ENCODE measurements at places on chromosomes 7 and 10. TPM values are rescaled to one million over a fixed set of nuclear protein-coding genes. Genes with fewer than 3 reads are reported as not detected.

CALHM1 gene
- not detected for total RNA-seq

FZD8 gene
- total RNA-seq: 10.0 TPM

GATAD1 gene
- 56.1 TPM for total RNA-seq

SMKR1 gene
- not detected for total RNA-seq

CAV1 gene
- total RNA-seq: 295 TPM

GRCh38 chr10:5188358-5188757 is 3.4 kb upstream of the AKR1C8 start:
- DNase-seq: no peak
- no peaks in the 10 kb centered on the region for H3K4me1 ChIP-seq
- H3K27me3 ChIP-seq: no peaks in the 10 kb centered on the region

DNA sequence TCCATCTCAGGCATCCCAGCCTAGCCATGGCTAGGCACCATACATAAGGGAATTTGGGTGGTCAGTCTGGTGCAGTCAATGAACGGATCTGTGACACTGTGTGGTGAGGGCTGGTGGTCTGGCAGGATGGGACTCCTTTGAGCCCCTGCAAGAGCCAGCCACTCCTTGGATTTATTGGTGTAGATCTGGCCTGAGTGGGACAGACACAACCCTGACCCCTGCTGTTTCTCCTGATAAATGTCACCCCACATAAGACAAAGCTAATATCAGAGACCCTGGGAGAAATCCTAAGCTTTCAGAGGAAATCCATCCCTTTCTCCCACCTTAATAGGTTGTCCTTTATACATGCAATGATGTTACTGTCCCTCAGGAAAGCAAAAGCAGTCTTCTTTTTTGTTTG is 2.3 kb downstream of the FBXO24 start:
- peaks cover 17% of the 10 kb centered on the region for H3K4me1 ChIP-seq
- H3K27ac ChIP-seq: no peak overlapping the region
- no peak for DNase-seq
- no peak overlapping the region for H3K4me3 ChIP-seq
- no peaks in the 10 kb centered on the region for H3K27me3 ChIP-seq
- no peaks in the 10 kb centered on the region for H3K36me3 ChIP-seq

- no peaks in the 10 kb centered on the region for H3K36me3 ChIP-seq
- H3K4me3 ChIP-seq: no peak overlapping the region
- peaks cover 15% of the 10 kb centered on the region for H3K4me1 ChIP-seq
- no peak overlapping the region for H3K27ac ChIP-seq
- DNase-seq: no peak
Measured at GRCh38 chr7:26593896-26594295, 270.5 kb downstream of the SKAP2 start.

DNA sequence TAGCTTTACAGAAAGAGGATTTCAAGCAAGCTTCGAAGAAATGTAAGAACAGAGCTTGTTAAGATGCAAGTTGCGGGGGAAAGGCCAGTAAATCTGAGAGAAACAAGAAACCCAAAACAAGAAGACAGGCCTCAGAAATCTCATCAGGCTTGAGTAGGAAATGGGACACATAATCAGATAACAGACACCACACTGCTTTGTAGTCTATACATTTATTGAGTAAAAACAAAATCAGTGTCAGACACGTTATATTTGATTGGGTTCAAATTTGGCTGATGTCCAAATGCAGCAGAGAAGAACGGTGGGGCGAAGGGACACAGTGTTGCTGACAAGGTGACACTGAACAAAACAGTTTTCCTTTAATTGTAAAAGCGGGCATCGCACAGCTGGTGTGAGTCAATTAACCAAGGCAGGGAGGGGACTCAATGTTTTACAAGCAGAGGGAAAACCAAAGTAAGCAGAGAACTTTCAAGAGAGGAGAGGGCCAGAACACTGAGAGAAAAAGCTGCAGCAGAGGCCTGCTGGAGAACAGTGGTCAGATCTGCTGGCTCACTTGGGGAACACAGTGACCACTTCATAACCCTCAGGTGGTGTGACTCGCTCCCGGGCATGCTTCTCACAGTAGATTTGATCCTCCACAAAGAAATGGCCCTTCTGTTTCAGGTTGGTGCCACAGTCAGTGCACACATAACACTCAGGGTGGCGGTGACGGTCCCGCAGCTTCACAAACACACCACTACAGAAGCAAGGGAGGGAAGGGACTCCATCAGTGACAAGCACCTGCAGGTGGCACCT is 43.5 kb downstream of the ACSM6 start:
- H3K27ac ChIP-seq: no peak overlapping the region
- peaks cover 32% of the 10 kb centered on the region for H3K36me3 ChIP-seq

- no peaks in the 10 kb centered on the region for H3K27me3 ChIP-seq
- peak overlapping the region; percentile 76 for H3K4me3 ChIP-seq
- peaks cover 51% of the 10 kb centered on the region for H3K36me3 ChIP-seq
- DNase-seq: no peak
- H3K27ac ChIP-seq: peak overlapping the region; percentile 94
- peaks cover 27% of the 10 kb centered on the region for H3K4me1 ChIP-seq
Measured at GRCh38 chr7:101216860-101217387, 457 bp downstream of the PLOD3 start.

DNA sequence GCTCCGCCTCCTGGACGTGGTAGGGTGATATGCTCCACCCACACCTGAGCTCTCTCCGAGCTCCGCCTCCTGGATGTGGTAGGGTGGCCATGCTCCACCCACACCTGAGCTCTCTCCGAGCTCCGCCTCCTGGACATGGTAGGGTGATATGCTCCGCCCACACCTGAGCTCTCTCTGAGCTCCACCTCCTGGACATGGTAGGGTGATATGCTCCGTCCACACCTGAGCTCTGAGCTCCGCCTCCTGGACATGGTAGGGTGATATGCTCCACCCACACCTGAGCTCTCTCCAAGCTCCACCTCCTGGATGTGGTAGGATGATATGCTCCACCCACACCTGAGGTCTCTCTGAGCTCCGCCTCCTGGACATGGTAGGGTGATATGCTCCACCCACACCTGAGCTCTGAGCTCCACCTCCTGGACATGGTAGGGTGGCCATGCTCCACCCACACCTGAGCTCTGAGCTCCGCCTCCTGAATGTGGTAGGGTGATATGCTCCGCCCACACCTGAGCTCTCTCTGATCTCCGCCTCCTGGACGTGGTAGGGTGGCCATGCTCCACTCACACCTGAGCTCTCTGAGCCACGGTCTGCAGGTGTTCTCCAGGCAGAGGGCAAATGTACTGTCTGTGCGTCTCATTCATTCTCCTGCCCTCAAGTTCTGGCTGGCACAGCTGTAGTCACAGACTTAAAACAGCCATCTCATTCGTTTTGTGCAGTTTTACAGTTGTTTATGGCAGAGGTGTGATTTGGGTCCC is 252.4 kb downstream of the DIP2C start:
- H3K27ac ChIP-seq: no peak overlapping the region
- H3K36me3 ChIP-seq: no peaks in the 10 kb centered on the region
- H3K4me3 ChIP-seq: no peak overlapping the region
- no peak for DNase-seq
- no peaks in the 10 kb centered on the region for H3K27me3 ChIP-seq

GRCh38 chr7:96401200-96401599 is 79.3 kb upstream of the SLC25A13 start:
- no peak overlapping the region for H3K4me3 ChIP-seq
- no peak overlapping the region for H3K27ac ChIP-seq
- DNase-seq: no peak
- no peaks in the 10 kb centered on the region for H3K4me1 ChIP-seq
- H3K27me3 ChIP-seq: no peaks in the 10 kb centered on the region

DNA sequence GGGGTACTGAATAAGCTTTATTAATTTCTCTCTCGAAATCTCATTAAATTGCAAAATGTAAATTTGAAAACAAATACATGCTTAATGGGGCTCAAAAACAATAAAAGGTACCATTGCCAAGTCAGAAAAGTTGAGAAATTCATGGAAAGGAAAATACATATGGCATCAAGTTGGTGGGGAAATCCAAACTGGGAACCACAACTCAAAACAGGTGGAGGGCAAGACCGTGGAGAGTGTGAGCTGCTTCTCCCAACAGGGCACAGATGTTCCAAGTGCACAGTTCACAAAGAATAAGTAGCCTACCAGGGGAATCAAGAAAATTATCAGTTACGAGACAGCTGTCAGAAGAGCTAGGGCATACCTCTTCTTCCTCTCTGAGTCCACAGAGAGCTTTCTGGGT is 26.6 kb downstream of the MKX start:
- no peaks in the 10 kb centered on the region for H3K36me3 ChIP-seq
- H3K27me3 ChIP-seq: peaks cover 3% of the 10 kb centered on the region
- no peak overlapping the region for H3K27ac ChIP-seq

- H3K4me3 ChIP-seq: peak overlapping the region; percentile 22
- H3K36me3 ChIP-seq: no peaks in the 10 kb centered on the region
- DNase-seq: no peak
Measured at GRCh38 chr10:18400906-18401245, 250.5 kb downstream of the NSUN6 start.

DNA sequence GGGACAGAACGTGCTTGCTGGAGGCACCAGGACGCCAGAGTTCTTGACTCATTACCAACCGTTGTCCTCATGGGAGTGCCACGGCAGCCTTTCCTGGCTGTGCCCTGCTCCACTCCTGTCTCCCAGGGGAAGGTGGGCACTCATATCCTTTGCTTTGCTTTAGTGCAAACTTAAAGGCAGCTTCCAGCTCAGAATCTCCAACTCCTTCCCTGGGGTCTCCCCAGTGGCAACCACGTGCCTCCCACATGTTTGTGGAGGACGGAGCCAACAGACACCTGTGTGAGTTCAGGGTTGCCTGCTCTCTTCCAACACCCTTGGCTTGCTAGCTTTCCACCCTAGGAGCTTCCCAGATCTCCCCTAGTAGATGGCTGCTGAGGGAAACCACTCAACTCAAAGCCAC is 52.0 kb upstream of the HMX3 start:
- H3K36me3 ChIP-seq: no peaks in the 10 kb centered on the region
- H3K27me3 ChIP-seq: peaks cover 5% of the 10 kb centered on the region
- H3K4me3 ChIP-seq: no peak overlapping the region
- H3K27ac ChIP-seq: no peak overlapping the region
- no peak for DNase-seq
- H3K4me1 ChIP-seq: no peaks in the 10 kb centered on the region

DNA sequence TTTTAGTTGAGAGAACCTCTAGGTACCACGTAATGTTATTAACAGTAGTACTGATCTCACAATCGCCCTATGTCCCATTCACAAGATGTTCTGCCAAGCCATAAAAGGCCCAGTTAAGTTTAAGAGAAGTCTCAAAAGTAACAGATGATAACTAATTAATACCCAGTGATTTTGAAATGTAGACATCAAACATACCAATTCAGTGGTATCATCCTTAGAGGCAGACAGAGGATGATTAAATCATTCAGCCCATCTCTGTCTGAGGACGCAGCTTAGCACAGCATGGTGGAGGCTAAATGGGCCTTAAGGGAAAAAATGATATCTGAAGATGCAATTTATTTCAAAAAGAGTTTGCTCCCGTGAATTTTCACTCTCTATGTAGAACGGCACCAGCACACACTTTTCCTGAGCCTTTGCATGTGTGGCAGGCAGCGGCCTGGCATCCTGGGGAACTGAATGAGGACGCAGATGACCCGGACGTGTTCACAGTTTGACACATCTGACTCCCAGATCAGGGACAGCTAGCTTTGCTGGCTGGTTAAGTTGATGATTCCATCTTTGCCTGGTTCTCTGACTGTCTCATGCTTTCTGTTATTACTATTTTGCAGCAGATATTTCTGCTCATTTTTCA is 13.4 kb downstream of the EGFR start:
- H3K36me3 ChIP-seq: no peaks in the 10 kb centered on the region
- no peak for DNase-seq
- no peaks in the 10 kb centered on the region for H3K27me3 ChIP-seq

- no peaks in the 10 kb centered on the region for H3K4me1 ChIP-seq
- no peak for DNase-seq
- no peaks in the 10 kb centered on the region for H3K27me3 ChIP-seq
- no peaks in the 10 kb centered on the region for H3K36me3 ChIP-seq
- H3K27ac ChIP-seq: no peak overlapping the region
Measured at GRCh38 chr10:12950583-12951128, 50.9 kb downstream of the CCDC3 start.

- no peaks in the 10 kb centered on the region for H3K36me3 ChIP-seq
- no peaks in the 10 kb centered on the region for H3K4me1 ChIP-seq
- no peak for DNase-seq
- no peak overlapping the region for H3K4me3 ChIP-seq
- no peak overlapping the region for H3K27ac ChIP-seq
- H3K27me3 ChIP-seq: no peaks in the 10 kb centered on the region
Measured at GRCh38 chr10:7487528-7487927, 76.7 kb upstream of the SFMBT2 start.

DNA sequence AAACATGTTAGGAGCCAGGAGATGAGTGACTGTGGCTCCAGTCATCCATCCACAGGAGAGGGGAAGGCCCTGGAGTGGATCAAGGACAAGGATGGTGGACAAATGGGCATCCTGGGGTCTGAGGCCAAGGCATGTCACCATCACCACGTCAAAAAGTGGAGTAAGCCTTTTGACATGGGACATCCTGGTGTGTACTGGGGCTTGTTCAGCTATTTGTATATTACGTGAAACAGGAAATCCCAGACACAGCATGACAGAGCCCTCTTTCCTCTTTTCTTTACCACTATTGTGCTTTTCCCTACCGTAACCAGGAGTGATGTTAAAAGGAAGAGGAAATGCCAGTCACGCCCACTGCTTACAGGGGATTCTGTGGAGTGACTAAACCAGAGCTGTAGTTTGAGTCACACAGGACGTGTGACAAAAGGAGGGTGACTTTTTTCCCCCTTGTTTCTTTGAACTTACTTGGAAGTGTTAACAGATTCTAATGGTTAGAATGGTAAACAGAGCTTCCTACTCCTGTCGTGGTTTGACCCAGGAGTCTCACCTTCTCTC is 15.4 kb downstream of the ACSL5 start:
- DNase-seq: no peak
- no peak overlapping the region for H3K27ac ChIP-seq
- H3K4me3 ChIP-seq: no peak overlapping the region
- H3K4me1 ChIP-seq: peaks cover 5% of the 10 kb centered on the region
- no peaks in the 10 kb centered on the region for H3K36me3 ChIP-seq

GRCh38 chr7:51326656-51327286 is 10.2 kb upstream of the COBL start:
- no peaks in the 10 kb centered on the region for H3K27me3 ChIP-seq
- no peak overlapping the region for H3K4me3 ChIP-seq
- DNase-seq: no peak
- H3K4me1 ChIP-seq: no peaks in the 10 kb centered on the region
- H3K36me3 ChIP-seq: no peaks in the 10 kb centered on the region
- no peak overlapping the region for H3K27ac ChIP-seq

DNA sequence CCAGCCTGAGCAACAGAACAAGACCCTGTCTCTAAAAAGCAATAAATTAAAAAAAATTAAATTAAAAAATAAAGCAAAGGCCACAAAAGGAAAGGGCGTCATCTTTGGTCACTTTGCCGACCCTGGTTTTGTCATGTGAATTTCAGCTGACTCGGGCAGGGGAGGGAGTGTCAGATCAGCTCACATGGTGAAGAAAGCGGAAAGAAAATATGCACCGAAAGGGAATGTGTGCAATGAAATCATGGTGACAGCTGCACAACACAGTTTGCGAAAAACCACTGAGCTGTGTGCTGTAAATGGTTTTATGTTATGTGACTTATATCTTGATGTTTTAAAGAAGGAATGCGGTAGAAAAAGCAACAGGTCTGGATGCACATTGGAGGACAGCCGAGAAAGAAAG is 39.8 kb downstream of the RCC1L start:
- H3K4me1 ChIP-seq: no peaks in the 10 kb centered on the region
- H3K27ac ChIP-seq: no peak overlapping the region
- no peak overlapping the region for H3K4me3 ChIP-seq
- no peaks in the 10 kb centered on the region for H3K36me3 ChIP-seq
- no peaks in the 10 kb centered on the region for H3K27me3 ChIP-seq

GRCh38 chr10:110612087-110612486 is 32.0 kb upstream of the RBM20 start:
- H3K4me1 ChIP-seq: no peaks in the 10 kb centered on the region
- no peaks in the 10 kb centered on the region for H3K36me3 ChIP-seq
- DNase-seq: no peak
- no peak overlapping the region for H3K27ac ChIP-seq
- no peaks in the 10 kb centered on the region for H3K27me3 ChIP-seq
- H3K4me3 ChIP-seq: no peak overlapping the region
